ENCODE measurements at places on chromosomes 4 and X. TPM values are rescaled to one million over a fixed set of nuclear protein-coding genes. Genes with fewer than 3 reads are reported as not detected.

DNA sequence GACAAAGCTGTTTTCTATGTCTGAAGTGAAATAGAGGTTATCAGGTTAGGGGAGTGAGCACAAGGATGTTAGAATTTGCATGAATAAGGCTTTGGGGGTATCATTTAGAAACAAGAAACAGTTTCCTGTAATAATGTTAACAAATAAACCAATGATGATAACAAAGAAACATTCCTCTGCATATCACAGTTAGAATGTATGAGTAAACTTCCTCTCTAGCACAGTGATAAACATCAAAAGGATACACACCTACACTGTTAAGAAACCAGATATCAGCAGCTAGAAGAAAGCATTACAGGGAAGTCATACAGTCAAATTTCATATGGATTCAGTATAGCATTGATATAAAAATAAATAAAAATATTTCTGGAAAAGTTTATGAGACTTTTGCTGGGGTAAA is 340.0 kb upstream of the MAGEB16 start:
- H3K4me3 ChIP-seq: no peak overlapping the region
- no peaks in the 10 kb centered on the region for H3K27me3 ChIP-seq
- no peak overlapping the region for H3K27ac ChIP-seq
- no peaks in the 10 kb centered on the region for H3K4me1 ChIP-seq
- no peak for DNase-seq

DNA sequence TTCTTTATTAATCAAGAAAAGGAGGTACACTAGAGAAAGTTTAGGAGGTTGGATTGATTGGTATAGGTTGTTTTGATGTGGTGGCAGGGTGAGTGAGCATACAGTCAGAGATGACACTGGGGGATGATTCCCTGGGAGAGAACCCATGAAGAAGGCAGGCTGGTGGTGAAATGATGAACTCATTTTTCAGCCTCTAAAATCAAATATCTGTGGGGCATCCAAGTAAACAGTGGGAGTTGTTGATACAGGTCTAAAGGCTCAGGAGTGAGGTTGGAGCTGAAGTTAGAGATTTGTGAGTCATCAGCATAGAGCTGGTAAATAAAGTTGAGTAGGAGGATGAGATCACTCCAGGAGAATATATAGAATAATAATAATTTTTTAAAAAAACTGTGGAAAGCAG is 10.0 kb upstream of the AP1S2 start:
- no peaks in the 10 kb centered on the region for H3K4me1 ChIP-seq
- no peaks in the 10 kb centered on the region for H3K27me3 ChIP-seq
- DNase-seq: no peak
- no peak overlapping the region for H3K4me3 ChIP-seq

- peak overlapping the region; percentile 56 for H3K27ac ChIP-seq
- DNase-seq: no peak
- H3K36me3 ChIP-seq: peaks cover 3% of the 10 kb centered on the region
- no peak overlapping the region for H3K4me3 ChIP-seq
- H3K4me1 ChIP-seq: peaks cover 86% of the 10 kb centered on the region
Observed at GRCh38 chr4:10104211-10104990, 12.2 kb downstream of the WDR1 start.

- H3K27me3 ChIP-seq: no peaks in the 10 kb centered on the region
- H3K4me3 ChIP-seq: no peak overlapping the region
- H3K27ac ChIP-seq: no peak overlapping the region
- no peak for DNase-seq
Observed at GRCh38 chr4:878796-879728, 53.1 kb downstream of the GAK start.

GRCh38 chr4:23455456-23456158 is 434.2 kb downstream of the PPARGC1A start:
- no peaks in the 10 kb centered on the region for H3K27me3 ChIP-seq
- H3K4me3 ChIP-seq: no peak overlapping the region
- DNase-seq: no peak
- no peak overlapping the region for H3K27ac ChIP-seq

GRCh38 chr4:182240161-182241130 is 2.8 kb upstream of the TENM3 start:
- no peaks in the 10 kb centered on the region for H3K4me1 ChIP-seq
- no peaks in the 10 kb centered on the region for H3K36me3 ChIP-seq
- no peak for DNase-seq
- no peak overlapping the region for H3K4me3 ChIP-seq

DNA sequence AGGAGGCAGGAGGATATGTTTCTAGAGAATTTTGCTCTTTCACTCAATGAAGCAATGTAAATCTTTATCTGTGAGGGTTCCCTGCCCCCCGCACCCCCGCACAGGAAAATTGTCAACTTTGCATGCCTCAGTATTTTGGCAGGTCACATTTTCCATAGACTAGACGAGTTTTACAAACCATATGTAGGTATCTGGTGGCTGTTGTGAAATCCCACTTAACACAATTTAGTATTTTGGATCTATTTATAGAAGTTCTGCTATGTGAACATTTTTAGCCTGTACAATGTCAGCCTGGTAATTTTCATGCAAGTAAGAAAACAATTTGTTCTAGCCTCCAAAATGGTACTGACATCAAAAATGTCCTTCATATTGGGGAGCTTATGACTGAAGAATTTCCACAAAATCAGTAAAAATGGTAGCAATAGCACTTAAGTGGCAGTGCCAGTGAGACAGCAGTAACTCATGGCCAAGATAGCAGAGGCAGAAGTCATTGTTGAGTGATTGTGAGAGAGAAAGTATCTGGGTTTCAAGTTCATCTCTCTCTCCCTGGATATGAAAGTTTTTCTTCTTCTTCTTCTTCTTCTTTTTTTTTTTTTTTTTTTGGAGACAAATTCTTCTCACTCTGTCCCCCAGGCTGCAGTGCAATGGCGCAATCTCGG is 12.4 kb upstream of the FRYL start:
- H3K27me3 ChIP-seq: no peaks in the 10 kb centered on the region
- H3K27ac ChIP-seq: no peak overlapping the region
- DNase-seq: no peak
- H3K36me3 ChIP-seq: no peaks in the 10 kb centered on the region
- H3K4me1 ChIP-seq: no peaks in the 10 kb centered on the region

DNA sequence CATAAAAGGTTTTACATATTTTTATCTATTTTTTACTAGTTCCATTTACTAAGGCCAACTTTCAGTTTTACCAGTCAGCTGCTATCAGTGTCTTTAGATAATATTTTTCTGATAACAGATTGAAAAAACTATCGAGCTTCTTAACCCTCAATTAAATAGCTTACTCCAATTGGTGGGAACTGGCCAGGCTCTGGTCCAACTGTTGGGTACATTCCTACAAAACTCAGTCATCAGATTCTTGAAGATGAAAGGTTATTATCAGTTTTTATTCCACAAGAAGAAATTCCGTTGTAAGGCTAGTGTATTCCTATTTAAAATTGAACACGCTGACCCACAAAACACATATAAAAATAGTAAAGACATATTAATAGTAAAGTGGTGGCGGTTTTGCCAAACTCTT is 346.2 kb downstream of the MAPK10 start:
- no peaks in the 10 kb centered on the region for H3K36me3 ChIP-seq
- no peak overlapping the region for H3K27ac ChIP-seq
- H3K4me3 ChIP-seq: no peak overlapping the region
- DNase-seq: no peak
- H3K27me3 ChIP-seq: no peaks in the 10 kb centered on the region

DNA sequence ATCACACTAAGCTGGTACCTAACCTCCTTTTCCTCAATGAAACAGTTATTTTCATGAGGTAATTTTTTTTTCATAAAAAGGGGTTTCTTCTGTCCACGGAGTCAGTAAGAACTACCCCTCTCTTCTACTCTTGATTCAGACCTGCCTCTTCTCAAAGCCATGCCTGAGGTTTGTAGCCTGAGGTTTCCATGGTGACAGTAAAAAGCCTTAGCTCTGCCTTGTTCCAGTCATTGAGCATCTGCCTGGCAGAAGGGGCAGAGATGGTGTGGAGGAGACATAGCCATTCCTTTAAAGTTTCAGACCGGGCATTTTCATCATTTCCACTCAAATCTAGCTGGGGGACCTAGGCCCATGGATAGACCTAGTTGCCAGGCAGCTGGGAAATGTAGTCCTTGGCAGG is 135.5 kb downstream of the REPS2 start:
- no peaks in the 10 kb centered on the region for H3K27me3 ChIP-seq
- no peak overlapping the region for H3K27ac ChIP-seq
- H3K4me1 ChIP-seq: no peaks in the 10 kb centered on the region

DNA sequence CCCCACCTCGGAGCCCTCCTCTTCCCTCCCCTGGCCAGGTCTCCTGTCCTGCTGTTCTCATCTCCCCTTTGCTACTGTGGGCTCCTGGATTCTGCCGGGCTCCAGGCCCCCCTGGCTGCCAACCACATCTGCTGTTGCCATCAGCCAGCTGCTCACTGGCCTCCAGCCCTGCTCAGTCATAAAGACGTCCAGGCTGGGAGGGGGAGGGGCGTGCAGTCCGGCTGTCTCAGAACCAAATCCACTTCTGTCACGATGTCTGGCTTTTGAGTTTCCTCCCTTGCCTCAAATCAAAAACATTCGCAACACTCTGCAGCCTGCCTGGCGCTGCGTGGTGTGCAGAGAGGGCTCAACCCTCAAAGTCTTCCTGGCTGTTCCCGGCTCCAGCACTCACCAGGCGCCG is 7.1 kb downstream of the RASL11B start:
- no peak for DNase-seq
- no peaks in the 10 kb centered on the region for H3K27me3 ChIP-seq
- H3K36me3 ChIP-seq: no peaks in the 10 kb centered on the region
- H3K27ac ChIP-seq: peak overlapping the region; percentile 2
- peaks cover 18% of the 10 kb centered on the region for H3K4me1 ChIP-seq

Gene LRAT
- 0.88 TPM for total RNA-seq

Gene NXF2B
- total RNA-seq: not detected

DNA sequence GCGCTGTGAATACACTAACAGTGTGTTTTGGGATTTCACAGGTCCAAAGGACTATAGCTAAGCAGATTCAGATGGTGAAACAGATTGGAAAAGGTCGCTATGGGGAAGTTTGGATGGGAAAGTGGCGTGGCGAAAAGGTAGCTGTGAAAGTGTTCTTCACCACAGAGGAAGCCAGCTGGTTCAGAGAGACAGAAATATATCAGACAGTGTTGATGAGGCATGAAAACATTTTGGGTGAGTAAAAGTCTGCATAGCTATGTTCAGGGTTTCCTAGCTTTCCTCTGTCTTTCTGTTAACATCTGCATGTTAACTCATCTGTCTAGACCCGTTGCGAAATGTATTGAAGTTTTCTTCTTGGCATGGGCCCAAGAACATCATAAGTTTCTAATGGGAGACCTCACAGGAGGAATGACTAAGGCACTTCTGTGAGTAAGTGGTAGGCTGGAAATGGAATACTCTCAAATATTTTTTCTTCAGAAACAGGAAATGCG is 372.1 kb downstream of the BMPR1B start:
- no peak overlapping the region for H3K27ac ChIP-seq
- H3K36me3 ChIP-seq: no peaks in the 10 kb centered on the region
- no peaks in the 10 kb centered on the region for H3K27me3 ChIP-seq
- no peaks in the 10 kb centered on the region for H3K4me1 ChIP-seq

DNA sequence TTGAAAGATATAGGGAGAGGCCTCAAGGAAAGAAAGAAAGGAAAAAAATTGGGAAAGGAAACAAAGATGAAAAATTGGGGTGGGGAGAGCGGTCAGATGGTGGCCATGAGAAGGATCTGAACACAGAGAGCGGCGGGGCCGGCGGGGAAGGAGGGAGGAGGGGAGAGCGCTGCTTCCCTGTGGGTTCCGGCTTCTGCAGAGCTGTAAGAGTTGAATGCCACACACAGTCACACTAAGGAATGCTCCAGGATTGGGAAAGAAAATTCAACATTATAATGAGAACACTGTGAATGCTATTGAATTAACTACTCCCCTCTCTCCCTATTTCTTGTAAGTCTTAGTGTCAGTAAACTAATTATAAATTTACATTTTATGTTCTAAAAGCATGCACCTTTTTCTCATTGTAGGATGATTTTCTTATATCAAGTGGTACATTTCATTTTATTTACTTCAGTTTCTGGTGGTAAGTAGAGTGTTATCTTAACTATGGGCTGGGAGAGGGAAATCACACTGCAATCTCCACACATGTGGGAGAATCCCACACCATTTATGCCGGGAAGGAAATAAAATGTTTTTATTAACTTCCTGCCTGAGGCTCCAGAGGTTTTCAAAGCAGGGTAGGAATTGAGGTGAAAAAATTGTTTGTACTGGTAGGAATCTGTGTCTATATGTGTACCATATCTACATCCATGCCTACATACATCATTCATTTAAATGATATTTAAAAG is 904 bp downstream of the F11 start:
- no peaks in the 10 kb centered on the region for H3K27me3 ChIP-seq
- no peaks in the 10 kb centered on the region for H3K4me1 ChIP-seq
- H3K4me3 ChIP-seq: no peak overlapping the region
- no peak overlapping the region for H3K27ac ChIP-seq

Gene TAF7L
- not detected for total RNA-seq

DNA sequence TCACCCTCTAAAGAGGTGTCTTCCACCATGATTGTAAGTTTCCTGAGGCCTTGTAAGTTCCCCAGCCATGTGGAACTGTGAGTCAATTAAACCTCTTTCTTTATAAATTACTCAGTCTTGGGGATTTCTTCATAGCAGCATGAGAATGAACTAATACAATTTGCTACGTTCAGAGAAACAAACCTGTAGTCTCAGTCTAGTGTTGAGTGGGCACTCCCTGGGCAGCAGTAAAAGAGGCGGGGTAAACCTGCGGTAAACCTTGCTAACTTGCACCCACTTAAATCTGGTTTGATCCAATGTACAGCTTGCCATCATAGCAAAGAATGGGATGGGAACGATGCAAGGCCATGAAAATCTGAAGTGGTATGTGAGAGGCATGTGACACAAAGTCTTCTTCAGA is 22.4 kb downstream of the GRXCR1 start:
- H3K4me1 ChIP-seq: no peaks in the 10 kb centered on the region
- H3K27ac ChIP-seq: no peak overlapping the region
- no peaks in the 10 kb centered on the region for H3K36me3 ChIP-seq
- no peak overlapping the region for H3K4me3 ChIP-seq

Data from esophagus squamous epithelium (tissue), 5 donors.